ENCODE measurements at places on chromosomes 16 and 17. TPM values are rescaled to one million over a fixed set of nuclear protein-coding genes. Genes with fewer than 3 reads are reported as not detected.

Gene RANBP10
- 3.9 TPM for total RNA-seq

Gene MAP1LC3B
- 33.2 TPM for total RNA-seq

Gene CFAP97D1
- total RNA-seq = not detected

Gene NUPR1
- 0.25 TPM for total RNA-seq

Gene WNT9B
- total RNA-seq = under 0.01 TPM

Gene RAB11FIP4
- total RNA-seq = 56.5 TPM

Gene GPRC5C
- 4.2 TPM for total RNA-seq

Data from temporal lobe (tissue), 4 donors.